ENCODE measurements at places on chromosomes 2 and 18.

- no peak for DNase-seq
Measured at GRCh38 chr2:178211460-178211859, 17.1 kb downstream of the OSBPL6 start.

DNA sequence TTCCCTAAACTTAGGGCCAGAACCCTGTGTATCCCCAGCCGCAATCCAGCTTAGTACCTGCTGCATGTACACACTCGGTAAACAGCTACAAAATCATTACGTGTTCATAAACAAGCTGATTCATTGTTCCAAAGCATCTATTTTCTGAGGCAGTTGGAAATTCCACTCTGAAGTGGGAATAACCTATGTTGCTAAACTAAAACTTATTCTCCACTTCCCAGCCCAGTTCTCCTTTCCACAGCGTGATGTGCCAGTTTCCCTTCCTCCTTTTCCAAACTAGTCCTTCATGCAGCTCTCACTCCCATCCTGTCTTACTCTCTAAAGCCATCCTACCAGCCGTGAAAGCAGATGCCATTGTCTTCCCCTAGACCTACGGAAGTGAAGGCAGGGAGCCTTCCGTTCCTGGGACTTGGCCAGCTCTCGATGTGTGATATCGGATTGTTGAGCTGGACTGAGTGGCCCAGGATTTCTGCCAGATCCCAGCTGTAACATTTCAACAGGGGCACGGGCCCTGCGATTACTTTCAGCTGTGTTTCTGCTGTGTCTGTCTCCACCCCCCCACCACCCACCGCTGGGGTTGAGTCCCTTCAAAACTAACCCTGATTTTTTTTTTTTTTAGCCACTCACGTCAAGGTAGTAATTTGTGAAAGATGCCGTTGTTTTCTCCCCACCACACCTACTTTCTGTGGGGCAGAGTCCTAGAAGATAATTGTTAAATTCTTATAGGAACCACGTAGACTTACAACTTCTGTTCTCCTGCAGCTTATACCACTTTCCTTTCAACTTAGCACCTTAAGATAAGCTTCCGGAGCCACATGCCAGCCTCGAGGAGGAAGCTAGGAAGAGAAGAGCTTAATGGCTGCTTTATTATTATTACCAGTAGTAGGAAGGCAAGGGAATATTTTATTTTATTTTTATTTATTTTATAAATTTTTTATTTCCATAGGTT, 100.9 kb downstream of the CRIM1 start:
- no peak for DNase-seq

GRCh38 chr2:174775571-174775980, 11.3 kb upstream of the CHRNA1 start:
- no peak for DNase-seq

GRCh38 chr2:28342081-28342967, 50.3 kb upstream of the FOSL2 start:
- DNase-seq = no peak
